ENCODE measurements at places on chromosomes 7 and 10.

- no peak for DNase-seq
Measured at GRCh38 chr10:61197057-61197456, 253.1 kb upstream of the RHOBTB1 start.

DNA sequence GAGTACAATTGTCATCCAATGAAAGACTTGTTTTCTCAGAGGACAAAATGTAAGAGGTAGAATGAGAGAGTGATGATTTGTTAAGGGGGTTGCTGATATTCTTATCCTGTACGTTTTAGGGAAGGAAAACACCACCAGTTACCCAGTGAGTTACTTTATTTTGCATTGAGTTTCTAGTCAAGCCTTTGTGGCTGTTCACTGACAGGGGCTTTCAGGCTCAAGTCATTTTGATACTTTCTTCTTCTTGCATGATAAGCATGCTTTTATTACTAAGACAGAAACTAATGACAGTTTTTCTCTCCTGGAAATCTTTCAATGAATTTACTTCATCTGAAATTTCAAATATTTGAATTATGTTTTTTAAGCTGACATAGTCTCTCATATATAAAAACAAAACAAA is 710.2 kb upstream of the POM121L12 start:
- no peak for DNase-seq

- DNase-seq = no peak
Measured at GRCh38 chr10:48234295-48234694, 40.2 kb downstream of the FRMPD2 start.

DNA sequence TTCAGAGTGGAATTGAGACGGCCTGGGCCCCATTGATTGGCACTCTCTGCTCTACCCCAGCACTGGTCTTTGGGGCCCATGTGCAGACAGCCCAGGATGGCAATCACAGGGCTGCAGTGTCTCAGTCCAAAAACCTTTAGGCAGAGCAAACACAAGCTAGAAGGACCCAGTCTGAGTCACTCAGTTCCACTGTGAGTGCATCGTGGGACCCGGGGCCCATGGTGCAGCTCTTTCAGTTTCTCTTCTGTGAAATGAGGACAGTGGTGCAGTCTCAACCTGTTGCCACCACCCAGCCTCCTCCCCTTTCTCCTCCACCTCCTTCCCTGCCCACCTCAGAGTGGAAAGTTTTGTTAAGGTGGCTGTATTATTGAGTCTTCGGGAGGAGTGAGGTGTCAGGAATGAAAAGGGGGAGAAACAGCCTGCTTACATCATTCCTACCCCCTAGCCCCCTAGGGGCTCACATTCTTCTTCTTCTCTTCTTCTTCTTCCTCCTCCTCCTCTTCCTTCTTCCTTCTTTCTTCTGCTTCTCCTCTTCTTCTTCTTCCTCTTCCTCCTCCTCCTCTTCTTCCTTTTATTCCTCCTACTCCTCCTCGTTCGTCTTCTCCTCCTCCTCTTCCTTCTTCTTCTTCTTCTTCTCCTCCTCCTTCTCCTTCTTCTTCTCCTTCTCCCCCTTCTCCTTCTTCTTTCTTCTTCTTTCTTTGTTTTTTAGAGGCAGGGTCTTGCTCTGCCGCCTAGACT is 19.5 kb upstream of the CARD11 start:
- no peak for DNase-seq

GRCh38 chr10:30502266-30503060 is 68.5 kb downstream of the MAP3K8 start:
- DNase-seq = no peak

- DNase-seq = no peak
Measured at GRCh38 chr10:62760401-62760800, 44.1 kb upstream of the ADO start.

- DNase-seq = no peak
Measured at GRCh38 chr10:72062382-72062781, 26.0 kb downstream of the SPOCK2 start.

- no peak for DNase-seq
Measured at GRCh38 chr10:87764072-87764934, 53.7 kb downstream of the ATAD1 start.

DNA sequence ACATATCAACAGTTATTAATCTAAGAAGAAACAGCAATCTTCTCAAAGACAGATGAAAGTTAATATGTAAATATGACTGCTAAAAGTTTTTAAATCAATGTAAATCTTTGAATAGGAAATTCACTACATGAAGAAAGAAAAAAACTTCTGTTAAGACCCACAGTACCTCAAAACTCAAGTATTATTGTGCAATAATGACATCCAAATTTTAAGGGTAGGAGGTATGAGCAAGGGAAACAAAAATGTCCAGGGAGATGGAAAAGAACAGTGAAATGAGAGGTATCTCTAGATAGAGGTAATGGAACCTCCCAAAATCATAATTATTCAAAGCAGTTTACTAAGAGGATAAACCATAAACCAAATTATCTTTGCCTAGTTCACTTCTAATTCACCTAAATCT is 436.8 kb downstream of the PARD3 start:
- DNase-seq = no peak

DNA sequence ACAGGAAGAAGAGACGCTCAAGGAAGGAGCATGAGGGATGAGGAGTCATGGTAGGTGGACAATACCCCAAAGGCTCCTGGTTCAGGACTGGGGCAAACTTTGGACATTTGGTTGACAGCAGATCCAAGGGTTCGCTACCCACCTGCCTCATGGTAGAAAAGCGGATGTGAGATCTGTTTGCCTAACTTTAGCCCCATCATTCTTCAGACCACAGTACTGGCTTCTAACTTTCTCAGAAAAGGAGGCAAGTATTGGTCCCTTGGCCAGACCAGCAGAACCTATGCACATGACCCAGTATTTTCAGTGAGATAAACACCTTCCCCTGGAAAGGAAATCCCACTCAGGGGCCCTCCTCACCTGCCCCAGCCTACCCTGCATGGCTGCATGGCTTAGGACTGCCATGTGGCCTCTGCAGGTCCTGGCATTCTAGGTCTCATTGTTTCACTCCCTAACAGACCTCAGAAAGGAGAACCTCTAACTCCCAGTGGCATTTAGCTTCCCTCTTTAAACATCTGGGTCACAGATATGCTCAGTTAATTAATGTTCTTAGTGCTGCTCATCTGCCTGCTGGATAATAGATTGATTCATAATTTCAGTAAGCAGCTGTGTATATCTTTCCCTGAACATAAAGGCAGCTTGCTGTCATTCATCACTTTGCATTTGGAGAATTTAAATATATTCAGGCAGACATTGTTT is 574.1 kb downstream of the GALNT17 start:
- no peak for DNase-seq

GRCh38 chr7:20358762-20359282 is 28.1 kb downstream of the ITGB8 start:
- DNase-seq = no peak

DNA sequence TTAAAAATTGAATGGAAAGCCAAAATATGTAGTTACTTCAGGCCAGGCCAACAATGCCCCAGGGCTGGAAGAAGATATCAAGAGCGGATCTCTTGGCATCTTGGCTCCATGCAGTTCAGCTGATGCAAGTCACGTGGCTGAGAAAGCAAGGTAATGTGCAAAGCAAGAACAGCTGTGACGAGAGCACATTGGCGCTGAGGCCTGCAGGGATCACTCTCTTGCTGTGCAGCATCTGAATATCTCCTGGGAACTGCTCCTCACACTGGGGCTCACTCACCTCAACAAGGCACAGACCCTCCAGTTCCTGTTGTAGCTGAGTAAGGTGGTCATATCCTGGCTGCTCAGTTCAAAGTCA is 14.0 kb downstream of the AKR1B1 start:
- no peak for DNase-seq

DNA sequence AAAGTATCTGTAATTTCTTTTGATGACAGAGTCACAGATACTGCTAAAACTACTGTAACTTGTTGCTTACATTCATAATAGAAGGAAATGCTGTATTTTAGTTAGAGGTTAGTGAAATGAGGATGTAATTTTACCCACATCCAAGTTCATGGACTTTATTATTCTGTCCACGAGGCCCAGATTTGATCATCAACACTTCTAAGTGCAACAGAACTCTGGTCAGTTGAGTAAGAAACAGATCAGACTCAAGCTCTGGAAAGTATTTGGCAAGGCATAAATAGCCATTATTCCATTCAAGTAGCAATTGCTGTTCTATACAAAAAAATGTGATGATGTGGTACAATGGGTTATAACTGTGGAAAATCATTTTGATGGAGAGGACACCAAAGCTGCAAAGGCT is 22.3 kb downstream of the ACADSB start:
- no peak for DNase-seq

DNA sequence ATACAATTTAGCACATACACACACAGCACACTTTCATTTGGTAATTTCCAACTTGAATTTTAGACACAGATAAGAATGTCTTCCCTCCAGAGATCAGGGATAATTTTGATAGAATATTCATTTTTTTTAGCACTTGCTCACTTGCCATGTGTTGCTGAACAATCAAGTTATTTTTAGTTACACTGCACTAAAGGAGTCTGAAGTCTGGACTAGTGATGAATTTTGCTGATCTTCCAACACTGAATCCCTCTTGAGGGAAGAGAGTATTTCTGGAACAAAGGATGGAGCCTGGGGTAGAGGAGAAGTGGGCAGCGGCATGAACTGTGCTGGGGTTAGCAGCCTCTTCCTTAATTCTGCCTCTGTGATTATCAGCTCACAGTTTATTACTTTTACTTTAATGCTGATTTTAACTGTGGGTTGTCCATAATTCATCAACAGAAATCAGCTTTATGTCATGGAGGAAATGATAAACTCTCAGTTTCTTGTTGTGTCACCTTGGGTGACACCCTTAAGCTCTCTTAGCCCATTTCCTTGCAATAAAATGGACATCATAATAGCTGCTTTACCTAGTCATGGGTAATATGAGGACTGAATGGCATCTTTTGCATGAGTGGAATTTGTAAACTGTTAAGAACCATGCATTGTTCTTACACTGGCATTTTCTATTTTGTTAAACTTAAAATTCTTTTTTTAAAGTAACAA is 32.1 kb downstream of the SGPL1 start:
- no peak for DNase-seq

- DNase-seq = no peak
Measured at GRCh38 chr10:130784326-130784725, 527.2 kb downstream of the TCERG1L start.

- no peak for DNase-seq
Measured at GRCh38 chr7:16514729-16515128, 11.9 kb upstream of the LRRC72 start.

DNA sequence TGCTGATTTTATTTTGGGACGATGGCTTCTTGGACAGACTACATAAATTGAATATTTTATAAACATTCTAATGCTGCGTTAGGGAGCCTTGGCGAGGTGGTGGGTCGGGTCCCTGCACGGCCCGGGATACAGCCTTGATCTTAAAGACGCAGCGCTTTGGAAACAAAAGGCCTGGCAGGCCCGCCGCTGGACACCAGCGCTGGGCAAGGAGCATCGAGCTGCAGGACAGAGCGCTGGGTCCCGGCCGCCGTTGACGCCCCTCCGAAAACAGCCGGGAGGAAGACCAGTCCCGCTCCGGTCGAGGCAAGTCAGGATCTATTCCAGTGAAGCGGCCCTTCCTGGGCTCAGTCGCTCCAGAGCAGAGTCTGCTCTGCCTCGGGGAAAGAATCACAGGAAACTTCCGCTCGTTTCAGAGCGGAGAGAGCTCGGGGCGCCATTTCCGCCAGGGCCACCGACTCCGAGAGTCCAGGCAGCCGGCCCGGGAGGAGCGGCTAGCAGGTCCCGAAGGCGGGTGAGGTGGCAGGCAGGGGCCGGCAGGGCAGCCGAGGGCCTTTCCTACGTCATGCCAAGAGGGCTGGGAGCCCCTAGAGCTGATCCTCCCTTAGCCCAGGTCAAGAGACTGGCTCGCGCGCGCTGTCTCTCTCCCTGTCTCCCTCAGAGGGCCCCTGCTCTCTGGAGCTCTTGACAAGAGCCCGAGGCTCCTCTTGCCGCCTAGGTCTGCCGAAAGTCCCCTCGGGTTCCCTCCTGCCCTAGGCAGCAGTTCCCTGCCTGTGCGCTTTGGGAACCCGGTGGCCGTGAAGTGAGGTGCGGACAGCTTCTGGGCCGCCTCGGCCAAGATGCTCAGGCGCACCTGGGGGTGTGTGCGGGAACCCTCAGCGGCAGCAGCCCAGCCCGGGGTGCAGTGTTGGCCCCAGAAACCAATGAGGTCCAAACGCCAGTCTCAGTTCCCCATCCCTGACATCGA is 1.4 kb upstream of the DRGX start:
- DNase-seq = no peak

DNA sequence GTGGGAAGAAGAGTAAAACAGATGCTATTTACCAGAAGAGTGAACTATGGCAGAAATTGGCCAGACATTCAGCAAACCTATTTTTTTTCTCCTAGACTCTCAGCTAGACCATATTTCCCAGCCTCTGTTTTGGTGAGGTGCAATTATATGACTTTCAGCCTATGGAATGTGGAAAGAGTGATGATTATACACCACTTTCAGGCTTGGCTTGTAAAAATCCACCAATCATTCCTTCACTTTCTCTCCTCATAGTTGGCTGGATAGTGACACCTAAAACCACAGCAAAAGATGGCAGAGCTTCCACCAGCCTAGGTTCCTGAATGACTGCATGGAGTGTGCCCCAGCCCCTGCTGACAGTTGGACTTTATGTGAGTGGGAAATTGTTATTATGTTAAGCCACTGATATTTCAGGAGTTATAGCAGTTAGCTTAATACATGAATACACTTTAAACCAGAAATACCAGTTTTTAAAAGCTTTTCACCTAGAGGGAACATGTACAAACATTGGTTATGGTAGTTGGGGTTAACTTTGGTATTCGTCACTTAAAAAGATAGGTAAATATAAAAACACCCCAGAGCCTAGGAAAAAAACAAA is 19.1 kb upstream of the TNKS2 start:
- no peak for DNase-seq

DNA sequence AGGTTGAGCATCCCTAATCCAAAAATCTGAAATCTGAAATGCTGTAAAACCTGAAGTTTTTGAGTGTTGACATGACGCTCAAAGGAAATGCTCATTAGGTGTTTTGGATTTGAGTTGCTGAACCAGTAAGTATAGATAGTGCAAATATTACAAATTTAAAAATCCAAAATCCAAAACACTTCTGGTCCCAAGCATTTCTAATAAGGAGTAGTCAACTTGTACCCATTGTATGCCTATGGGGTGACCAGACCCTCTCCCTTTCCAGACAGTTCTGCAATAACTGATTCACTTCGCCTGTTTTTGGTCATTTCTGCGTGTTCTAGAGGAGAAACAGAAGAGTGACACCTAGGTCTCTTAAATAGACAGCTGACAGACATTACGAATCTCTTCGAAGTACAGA is 90.3 kb downstream of the MMRN2 start:
- DNase-seq = no peak

DNA sequence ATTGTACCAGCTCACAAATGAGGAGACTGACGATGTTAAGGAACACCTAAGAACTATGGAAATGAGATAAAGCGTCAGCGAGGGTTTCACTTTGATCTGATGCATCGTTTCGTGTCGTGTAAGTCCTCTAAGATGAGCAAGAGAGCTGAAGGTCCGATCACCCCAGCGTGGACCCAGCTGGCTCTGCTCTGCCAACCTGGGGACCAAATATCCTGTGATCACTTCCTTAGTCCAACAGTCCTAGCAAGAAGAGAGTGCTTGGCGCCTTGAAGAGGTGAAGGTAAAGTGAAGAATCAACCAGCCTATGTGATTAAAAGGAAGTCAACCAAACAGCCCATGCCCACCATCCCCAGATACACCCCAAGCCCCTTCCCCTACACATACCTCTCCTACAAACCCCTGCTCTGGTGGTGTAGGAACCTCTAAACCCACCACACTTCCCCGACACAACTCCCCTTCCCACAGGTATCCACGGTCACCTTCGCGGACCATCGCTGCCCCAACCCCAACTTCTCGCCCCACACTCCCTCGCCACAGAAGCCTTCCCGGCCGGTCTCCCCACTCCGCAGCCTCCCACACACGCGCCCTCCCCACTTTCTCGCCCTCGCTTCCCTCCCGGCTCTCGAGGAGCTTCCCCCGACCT is 722 bp downstream of the UPF2 start:
- no peak for DNase-seq

Data from stromal cell of bone marrow (primary cell).